ENCODE measurements at places on chromosomes 2 and 18.

DNA sequence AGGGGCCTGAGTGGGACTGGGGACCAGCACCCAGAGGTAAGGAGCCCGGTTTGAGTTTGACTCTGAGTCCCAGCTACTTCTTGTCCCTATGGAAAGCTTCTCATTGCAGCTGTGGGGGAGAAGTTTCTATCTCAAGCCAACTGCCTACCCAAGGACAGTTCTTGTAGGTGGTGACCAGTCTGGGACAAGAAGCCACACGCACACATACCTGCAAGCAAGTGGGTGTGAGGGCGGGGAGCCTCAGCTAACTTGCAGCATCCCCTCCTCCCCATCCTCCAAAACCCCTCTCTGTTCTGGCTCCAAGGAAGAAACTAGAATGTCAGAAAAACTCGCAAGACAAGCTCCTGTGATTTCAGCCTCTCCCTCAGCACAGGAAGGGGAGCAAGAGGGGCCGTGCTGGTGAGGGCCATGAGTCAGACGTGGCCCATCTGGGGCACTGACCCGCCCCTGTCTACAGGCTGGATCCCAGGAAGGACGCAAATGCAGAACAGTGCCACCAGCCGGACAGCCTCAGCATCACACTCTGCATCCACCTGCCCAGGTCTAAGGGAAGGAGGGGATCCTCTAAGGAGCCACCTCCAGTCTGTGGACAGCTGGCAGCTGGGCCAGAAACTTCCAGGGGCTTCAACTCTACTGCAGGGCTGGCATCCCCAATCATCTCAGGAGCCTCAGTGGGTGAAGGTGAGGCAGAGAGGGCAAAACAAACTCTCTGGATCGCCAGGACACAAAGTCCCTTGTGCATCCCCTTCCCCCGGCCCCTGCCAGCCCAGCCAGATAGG is 103.4 kb downstream of the TNS1 start:
- DNase-seq, result no peak

- no peak for DNase-seq
Measured at GRCh38 chr2:148525130-148525529, 119.4 kb upstream of the EPC2 start.

GRCh38 chr2:107018366-107018765 is 132.4 kb upstream of the ST6GAL2 start:
- DNase-seq, result no peak

GRCh38 chr2:85806358-85807118 is 52.7 kb downstream of the ATOH8 start:
- no peak for DNase-seq

DNA sequence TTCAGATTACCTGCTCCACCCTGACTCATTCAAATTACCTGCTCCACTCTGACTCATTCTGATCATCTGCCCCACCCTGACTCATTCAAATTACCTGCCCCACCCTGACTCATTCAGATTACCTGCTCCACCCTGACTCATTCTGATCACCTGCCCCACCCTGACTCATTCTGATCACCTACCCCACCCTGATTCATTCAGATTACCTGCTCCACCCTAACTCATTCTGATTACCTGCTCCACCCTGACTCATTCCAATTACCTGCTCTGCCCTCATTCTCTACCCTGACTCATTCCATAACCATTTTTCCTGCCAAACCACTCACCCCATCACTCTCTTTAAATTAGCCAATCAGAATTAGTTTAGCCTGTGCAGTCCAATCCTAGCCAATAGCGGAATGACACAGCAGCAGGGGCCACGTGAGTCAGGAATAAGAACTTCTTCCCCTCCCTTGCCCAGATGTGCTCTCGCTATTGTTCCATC is 26.2 kb downstream of the CFAP53 start:
- DNase-seq, result no peak

- no peak for DNase-seq
Measured at GRCh38 chr18:57846258-57846657, 43.1 kb upstream of the ATP8B1 start.

- DNase-seq, result no peak
Measured at GRCh38 chr2:101559551-101559950, 84.6 kb upstream of the RFX8 start.

- peak; percentile 75 for DNase-seq
Measured at GRCh38 chr2:195486987-195487644, 169.9 kb upstream of the SLC39A10 start.

- DNase-seq, result no peak
Measured at GRCh38 chr18:10536280-10536679, 10.5 kb downstream of the NAPG start.

- DNase-seq, result no peak
Measured at GRCh38 chr2:96808176-96808837, 7.8 kb upstream of the CNNM3 start.

GRCh38 chr2:158025255-158025996 is 76.2 kb upstream of the UPP2 start:
- DNase-seq, result no peak

DNA sequence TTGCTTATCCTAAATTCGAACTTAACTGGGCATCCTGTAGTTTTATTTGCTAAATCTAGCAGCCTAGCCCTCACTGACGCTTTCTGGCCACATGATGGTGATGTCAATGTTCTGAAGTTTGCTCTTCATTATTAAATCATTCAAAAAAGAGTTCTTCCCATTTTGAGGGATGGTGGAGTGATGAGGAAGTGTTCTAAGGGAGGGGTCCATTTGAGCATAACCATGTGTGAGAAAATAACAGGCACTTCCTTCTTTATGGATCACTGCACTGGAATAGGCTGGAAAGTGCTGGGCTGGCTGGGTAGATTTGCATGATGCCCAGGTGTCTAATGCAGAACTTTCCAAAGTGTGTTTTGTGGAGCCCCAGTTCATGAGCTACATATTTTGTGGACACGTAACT is 74.2 kb downstream of the TNFRSF11A start:
- no peak for DNase-seq

- DNase-seq, result no peak
Measured at GRCh38 chr2:120275617-120276400, 23.2 kb downstream of the RALB start.

DNA sequence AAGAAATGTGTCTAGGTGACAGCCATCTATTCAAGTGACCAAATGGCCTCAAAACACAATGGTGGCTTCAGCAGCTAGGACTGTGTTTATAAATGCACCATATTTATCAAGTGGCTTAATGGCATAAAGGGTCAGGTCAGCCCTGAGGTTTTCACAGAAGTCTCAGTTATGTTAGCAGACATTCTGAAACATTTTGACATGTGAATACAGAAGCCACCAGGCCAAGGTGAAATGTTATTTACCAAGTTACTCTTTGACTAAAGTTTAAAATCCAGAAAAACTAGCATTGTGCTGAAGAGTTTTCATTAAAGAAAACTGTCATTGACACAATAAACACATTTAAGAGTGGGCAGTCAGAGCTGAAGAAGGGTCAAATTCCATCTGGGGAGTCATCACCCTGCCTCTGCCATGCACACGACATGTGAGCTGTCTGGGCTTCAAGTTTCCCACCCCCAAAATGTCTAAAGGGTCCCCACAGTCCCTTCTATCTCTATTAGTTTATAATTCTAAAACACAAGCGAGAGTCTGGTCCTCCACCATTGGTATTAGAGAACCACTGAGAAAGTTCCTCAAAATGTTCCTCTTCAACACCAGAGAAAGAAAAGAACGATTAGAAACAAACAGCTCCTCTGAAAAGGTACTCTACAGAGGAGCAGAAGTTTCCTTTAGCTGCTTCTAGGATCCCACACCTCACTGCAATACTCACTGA is 77.5 kb upstream of the FZD5 start:
- no peak for DNase-seq

DNA sequence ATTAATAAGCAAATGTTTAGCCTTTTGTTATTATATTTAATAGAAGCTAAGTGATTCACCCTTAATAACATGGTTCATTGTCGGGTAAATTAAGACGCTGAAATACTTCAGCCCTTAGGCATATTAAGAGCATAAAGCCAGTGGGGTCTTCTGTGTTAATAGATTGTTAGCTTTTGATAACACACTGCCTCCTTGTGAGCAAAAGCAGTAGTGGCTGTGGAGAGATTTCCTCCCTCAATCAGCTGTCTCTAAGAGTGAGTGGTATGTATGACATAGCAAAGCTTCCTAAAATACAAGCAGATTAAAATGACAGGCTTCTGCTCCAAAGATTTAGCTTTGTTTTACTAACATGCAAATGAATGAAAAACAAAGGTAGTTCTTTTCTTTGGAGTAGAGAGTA is 143.7 kb upstream of the SYT4 start:
- no peak for DNase-seq

DNA sequence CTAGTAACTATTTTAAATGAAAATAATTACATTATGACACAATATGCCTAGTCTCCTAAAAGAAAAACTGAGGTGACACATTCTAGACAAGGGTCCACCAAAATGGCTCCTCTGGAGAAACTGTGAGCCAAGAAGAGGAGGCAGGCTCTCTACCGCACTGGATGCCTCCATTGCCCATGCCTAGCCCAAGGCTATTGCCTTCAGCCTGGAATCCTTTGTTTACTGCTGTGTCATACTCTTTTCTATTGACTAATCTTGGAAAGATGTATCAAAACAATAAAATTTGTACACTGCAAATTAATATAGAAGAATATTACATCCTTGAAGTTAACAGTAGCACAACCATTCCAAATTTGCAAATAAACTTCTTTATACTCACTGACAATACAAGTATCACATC is 167.1 kb downstream of the RAB3GAP1 start:
- DNase-seq, result no peak

GRCh38 chr18:58241026-58241679 is 197.1 kb downstream of the NEDD4L start:
- DNase-seq, result no peak

- no peak for DNase-seq
Measured at GRCh38 chr2:175048275-175048674, 43.1 kb upstream of the CHN1 start.

DNA sequence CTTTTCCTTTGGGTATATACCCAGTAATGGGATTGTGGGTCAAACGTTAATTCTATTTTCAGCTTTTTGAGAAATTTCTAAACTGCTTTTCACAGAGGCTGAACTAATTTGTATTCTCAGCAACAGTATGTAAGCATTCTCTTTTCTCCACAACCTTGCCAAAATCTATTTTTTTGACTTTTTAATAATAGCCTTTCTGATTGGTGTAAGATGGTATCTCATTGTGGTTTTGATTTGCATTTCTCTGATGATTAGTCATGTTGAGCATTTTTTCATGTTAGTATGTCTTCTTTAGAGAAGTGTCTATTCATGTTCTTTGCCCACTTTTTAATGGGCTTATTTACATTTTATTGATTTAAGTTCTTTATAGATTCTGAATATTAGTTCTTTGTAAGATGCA is 145.5 kb downstream of the TRABD2A start:
- DNase-seq, result no peak

- DNase-seq, result peak; percentile 94
Measured at GRCh38 chr2:15984368-15985255, 44.3 kb downstream of the MYCN start.

GRCh38 chr2:36748166-36748565 is 51.7 kb downstream of the VIT start:
- no peak for DNase-seq

- DNase-seq, result no peak
Measured at GRCh38 chr2:16207611-16208010, 267.3 kb downstream of the MYCN start.

GRCh38 chr18:62648045-62648678 is 67.2 kb upstream of the PHLPP1 start:
- DNase-seq, result no peak

DNA sequence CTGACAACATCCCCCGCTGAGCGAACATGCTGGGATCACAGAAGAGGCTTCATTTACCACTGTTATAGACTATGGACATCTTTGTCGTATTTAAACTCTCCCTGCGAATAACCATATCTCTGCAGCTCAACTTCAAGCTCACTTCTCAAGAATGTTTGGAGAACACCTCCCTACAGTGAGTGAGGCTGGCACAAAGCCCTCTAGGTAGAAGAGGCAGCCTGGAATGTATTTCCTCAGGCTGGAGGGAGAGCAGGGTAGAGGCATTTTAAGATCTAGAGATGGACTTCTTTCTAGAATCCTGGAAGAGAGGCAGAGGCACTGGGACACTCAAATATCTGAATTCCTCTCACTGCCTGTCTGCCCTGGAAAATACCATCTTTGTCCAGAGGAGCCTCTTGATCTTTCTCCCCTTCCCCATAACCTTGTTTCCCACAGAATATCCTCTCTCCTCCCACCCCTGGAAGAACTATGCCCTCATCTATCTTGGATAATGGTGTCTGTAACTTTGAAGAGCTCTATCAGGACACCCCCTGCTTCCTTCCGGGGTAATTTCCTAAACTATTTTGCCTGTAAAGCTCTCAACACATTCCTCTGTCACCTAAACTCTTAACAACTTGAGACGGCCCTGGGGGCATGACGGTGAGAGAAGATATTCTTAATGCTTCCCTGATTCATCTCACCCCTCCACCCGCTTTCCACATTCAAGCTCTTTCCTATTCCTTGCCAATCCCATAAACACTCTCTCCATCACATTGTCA is 2.4 kb upstream of the ANTXR1 start:
- no peak for DNase-seq
